Effector CD4-positive, alpha-beta T cell (primary cell): ENCODE measurements at places on chromosomes 13 and 19.

- no peak for DNase-seq
These were observed 76.6 kb downstream of the ZIC5 start for GRCh38 chr13:99894840-99895443.

- no peak for DNase-seq
These were observed 4.3 kb downstream of the SPHK2 start for GRCh38 chr19:48623556-48624066.

DNA sequence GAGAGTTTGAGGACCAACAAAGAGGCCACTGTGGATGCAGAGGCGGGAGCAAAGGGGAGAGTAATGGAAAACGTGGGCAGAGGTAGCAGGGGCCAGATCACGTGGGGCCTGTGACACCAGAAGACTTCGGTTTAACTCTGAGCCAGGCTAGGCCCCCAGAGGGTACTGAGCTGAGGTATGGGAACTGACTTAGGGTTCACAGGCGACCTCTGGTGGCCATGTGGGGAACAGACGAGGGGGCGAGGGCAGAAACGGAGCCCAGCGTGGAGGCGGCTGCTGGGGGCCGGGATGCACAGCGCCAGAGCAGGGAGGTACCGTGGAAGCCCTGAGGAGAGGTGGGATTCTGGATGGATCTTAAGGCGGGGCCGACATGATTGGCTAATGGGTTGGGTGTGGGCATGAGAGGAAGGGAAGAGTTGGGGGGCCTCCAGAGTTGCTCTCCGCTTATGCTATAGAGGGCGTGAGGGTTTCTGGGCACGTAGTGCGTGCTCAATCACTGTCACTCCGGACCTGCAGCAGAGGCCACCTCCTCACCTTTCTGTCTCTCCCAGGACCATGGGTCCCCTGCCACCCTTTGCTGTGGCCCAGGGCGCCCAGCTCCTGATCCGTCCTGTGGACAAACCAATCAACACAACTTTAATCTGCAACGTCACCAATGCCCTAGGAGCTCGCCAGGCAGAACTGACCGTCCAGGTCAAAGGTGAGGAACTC is 13.7 kb downstream of the PVR start:
- peak; percentile 48 for DNase-seq

GRCh38 chr13:76874479-76874878 is 11.7 kb downstream of the KCTD12 start:
- no peak for DNase-seq

DNA sequence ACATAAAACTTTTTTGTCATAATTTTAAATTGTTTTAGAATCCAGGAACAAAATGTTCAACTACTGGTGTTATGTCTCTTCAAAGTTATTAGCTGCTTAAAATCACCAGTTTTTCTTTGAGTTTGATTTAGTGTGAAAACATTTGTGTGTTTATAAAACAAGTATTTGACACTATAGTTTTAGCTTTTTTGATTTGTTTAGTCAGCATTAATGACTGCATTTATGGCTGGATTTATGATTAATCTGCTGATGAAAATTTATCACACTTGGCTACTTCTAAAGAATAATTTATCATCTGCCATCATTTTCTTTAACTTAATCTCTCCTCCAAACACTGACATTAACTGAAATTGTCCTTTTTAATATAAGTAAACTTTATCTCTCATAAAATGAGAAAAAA is 1465.9 kb upstream of the SLC10A2 start:
- DNase-seq = no peak

DNA sequence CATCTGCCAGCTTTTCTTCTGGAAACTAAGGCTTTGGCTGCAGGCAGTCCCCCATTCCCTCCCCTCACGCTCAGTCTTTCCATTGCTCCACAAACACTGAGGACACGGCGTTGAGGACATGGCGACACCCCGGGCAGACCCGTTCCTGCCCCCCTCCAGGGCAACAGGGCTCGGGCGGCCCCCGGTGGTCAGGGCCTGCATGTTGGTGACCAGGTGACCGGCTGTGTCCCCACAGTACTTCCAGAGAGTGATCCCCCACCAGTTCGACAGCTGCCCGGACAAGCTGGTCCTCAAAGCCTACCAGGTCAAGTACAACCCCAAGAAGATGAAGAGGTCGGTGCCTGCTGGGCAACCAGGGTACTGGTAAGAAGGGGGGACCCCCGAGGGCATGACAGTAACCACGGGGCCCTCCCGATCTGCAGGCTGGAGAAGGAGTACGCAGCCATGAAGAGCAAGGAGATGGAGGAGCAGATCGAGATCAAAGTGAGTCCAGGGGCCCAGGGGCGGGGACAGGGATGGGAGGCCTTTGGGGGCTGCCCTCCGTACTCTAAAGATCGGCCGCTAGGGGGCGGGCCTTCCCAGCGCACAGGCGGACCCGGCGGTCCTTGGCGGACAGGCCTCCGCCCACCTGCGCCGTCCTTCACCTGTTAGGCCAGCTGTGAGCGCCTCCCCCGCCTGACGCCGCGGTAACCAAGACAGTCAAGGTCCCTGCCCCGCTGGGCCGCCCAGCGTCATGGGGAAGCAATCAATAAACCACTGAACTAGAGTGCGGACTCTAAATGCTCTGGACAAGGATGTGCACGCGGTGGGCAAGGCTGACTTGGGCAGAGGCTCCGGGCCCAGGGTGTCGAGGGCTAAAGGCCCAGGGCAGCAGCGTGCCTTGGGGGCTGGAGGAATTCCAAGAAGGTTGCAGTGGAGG is 21.1 kb downstream of the PRR36 start:
- peak; percentile 58 for DNase-seq

GRCh38 chr13:66503890-66504289 is 726.2 kb downstream of the PCDH9 start:
- DNase-seq = no peak

DNA sequence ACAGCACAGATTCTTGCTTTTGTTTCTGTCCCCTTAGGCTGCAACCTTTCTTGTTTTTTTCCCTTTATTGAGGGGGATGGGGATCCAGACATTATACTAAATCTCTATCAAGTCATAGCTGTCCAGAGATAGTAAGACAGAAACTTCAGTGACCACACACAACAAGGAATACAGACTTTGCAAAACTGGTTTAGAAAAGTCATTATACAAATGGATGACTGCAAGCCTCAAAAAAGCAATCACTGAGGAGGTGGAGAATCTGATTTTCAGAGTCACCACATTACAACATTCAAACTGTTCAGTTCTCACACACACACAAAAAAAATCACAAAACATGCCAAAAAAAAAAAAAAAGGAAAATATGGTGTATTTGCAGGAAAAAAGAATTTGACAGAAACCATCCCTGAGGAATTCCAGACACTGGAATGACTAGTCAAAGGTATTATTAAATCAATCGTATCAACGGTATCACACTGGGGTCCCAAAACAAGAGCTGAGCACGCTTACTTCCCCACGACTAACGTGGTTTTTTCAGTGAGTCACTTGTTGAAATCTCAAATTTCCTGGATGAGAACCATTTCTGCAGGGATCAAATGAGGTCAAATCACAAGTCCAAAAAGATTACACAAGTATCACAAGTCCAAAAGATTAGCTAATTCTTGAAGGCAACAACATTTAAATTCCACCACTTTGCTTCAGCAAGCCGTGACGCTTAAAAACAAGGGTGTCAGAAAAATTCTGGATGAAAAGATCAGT is 41.2 kb downstream of the USP12 start:
- no peak for DNase-seq

DNA sequence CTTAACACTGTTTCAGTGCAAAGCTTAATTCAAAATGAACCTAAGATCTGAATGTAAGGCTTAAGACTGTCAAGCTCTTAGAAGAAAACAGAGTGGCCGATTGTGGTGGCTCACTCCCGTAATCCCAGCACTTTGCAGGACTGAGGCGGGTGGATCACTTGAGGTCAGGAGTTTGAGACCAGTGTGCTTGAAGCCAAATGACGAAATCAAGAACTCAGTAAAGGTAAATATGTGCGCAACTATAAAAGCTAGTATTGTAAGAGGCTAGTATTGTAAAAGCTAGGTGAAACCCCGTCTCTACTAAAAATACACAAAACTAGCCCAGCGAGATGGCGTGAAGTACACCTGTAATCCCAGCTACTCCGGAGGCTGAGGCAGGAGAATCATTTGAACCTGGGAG is 12.7 kb downstream of the ATP4B start:
- no peak for DNase-seq

DNA sequence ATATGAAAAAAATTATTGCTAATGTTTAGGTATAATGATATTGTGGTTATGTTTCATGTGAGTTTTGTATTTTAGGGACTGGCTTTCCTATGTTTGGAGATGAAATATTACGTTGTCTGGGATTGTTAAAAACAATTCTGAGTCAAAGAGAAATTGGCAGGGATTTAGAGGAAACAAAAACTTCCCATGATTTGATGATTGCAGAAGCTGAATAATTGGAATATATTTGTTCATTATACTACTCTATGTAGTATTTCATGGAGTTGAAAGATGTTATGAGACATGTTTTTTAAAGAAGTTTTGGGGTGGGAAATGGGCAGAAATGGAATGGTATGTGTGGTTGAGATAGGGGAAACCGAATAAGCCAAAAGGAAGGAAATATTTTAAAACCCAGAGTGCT is 1392.9 kb downstream of the EFNB2 start:
- no peak for DNase-seq

GRCh38 chr19:51108066-51108804 is at the start of gene CTU1:
Gene CTU1, minus strand, starts transcription at chr19:51108409. Its CDS starts 3,840 bp downstream, at chr19:51104569.
- peak; percentile 97 for DNase-seq

DNA sequence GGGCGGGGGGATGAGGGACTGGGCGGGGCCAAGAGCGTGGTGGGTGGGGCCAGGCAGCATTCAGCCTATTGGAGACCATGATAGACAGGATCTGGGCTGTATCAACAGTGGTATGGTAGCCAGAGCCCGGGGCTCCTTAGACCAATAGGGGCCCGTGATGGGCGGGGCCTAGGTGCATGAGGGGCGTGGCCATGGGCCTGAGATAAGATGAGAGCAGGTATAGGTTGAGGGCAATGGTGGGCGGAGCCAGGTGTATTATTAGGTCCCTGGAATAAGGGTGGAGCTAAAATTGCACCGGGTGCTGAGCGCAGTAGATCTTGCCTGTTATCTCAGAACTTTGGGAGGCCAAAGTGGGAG is 5.3 kb downstream of the ABCA7 start:
- DNase-seq = peak; percentile 54

DNA sequence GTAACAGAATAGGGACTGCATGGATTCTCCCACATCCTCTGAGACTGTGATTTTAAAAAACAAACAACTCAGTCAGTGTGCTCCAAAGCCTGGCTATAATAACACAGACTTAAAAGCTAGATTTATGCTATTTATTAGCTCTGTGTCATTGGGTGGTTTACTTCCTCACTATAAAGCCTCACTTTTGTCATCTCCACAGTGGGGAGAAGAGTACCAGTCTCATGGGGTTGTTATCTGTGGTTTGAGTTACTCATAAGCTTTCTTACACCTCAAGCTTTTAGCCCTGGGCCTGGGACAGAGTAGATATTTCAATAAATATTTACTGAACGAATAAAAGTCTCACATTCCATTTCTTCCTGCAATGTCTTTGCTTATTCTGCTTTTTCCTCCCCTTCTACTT is 5.3 kb downstream of the RNASEH2B start:
- no peak for DNase-seq

- no peak for DNase-seq
These were observed 52.9 kb downstream of the MBNL2 start for GRCh38 chr13:97274829-97275649.
